H9 (cell line): ENCODE measurements at places on chromosomes 12 and 14. TPM values are rescaled to one million over a fixed set of nuclear protein-coding genes. Genes with fewer than 3 reads are reported as not detected.

The KRT4 gene
- total RNA-seq: not detected in 2 replicates

The JDP2 gene
- total RNA-seq: 22.8 and 24.7 TPM in 2 replicates

The ESRRB gene
- 0.11 TPM in 1 of 2 replicates, not detected in the other for total RNA-seq

The NUDT4 gene
- total RNA-seq: 39.9 and 40.6 TPM in 2 replicates

The CMA1 gene
- not detected in 2 replicates for total RNA-seq

The B3GNT4 gene
- 0.92 and 1.0 TPM in 2 replicates for total RNA-seq

The CIDEB gene
- not detected in 2 replicates for total RNA-seq

The XRCC3 gene
- 42.6 and 45.3 TPM in 2 replicates for total RNA-seq

The NRXN3 gene
- 1.5 and 1.8 TPM in 2 replicates for total RNA-seq

The CPSF6 gene
- total RNA-seq: 183 TPM in 2 replicates

The TAS2R30 gene
- total RNA-seq: 1.5 and 2.0 TPM in 2 replicates

The SLC39A2 gene
- not detected in 2 replicates for total RNA-seq

The RHEBL1 gene
- 4.0 and 4.1 TPM in 2 replicates for total RNA-seq

The RAD9B gene
- total RNA-seq: 0.22 TPM in 1 of 2 replicates, not detected in the other

The KRT74 gene
- not detected in 2 replicates for total RNA-seq

The EMP1 gene
- total RNA-seq: 0.63 and 0.75 TPM in 2 replicates

The DDIT3 gene
- 12.8 and 14.1 TPM in 2 replicates for total RNA-seq

The GDF3 gene
- 9.1 and 9.9 TPM in 2 replicates for total RNA-seq

The PTPN6 gene
- 18.2 and 19.8 TPM in 2 replicates for total RNA-seq

The WASHC4 gene
- total RNA-seq: 41.2 and 45.3 TPM in 2 replicates

The OR6C2 gene
- not detected in 2 replicates for total RNA-seq

The SLC5A8 gene
- total RNA-seq: 0.07 TPM in 2 replicates

The RALGAPA1 gene
- 25.8 and 29.8 TPM in 2 replicates for total RNA-seq

The CPNE8 gene
- total RNA-seq: 1.9 and 2.4 TPM in 2 replicates

The PRMT5 gene
- 141 and 147 TPM in 2 replicates for total RNA-seq
